ENCODE measurements at places on chromosomes 12 and 14.

GRCh38 chr12:100345020-100345767, 11.7 kb upstream of the SLC17A8 start:
- no peak for DNase-seq

DNA sequence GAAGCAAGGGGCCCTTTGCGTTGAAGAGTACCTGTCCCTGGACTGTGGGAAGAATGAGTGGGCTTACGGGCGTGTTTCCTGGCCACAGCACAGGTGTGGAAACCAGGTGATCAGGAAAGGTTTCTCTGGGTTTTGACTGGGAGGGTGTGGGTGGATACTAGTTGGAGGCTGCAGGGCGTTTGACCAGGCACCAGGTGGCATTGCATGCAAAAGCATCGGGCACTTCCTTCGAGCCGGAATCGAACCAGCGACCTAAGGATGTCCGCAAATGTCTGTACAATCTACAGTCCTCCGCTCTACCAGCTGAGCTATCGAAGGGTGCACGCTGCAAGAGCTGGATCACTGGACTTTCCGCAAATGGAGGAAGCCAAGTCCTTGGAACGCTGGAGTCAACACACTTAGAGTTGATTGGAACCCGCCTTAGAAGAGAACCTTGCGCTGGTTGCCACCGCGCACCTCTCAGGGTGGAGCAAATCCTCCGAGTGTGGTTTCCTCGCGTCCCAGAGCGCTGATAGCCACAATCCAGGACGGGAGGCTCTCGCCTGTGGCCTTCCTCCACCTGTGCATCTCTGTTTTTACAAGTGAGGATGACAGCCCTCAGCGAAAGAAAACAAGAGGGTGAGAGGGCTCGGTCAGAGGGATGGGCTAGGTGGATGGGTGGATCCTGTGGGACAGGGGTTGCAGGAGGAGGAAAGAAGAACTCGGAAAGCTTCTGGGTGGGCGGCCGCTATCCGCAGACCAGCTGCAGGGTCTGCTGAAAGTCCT, 21.2 kb upstream of the RNASE4 start:
- peak; percentile 67 for DNase-seq

DNA sequence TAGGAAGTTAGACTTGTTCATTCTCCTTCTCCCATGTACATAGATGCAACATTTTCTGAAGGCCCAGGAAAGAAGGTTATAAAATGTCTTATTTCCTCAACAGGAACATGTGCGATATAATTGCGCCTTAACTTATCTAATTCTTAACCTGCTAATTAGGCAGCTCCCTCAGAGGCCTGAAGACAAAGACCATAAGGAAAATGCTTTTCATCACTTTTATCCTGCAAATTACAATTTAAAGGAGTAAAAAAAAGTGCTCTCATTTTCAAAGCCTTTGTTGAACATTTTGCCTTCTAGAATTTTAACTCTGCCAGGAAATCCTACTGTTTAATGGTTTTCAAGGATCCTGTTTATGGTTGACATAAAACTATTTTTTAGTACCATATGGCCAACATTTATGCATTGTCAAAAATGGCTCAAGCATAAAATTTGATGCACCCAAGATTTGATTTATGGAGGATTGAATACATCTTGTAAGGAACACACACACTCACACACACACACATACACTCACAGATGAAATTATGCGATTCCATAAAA, 660.4 kb upstream of the TMEM132C start:
- no peak for DNase-seq

- DNase-seq: no peak
Observed at GRCh38 chr14:105169776-105170655, 1.4 kb upstream of the JAG2 start.

DNA sequence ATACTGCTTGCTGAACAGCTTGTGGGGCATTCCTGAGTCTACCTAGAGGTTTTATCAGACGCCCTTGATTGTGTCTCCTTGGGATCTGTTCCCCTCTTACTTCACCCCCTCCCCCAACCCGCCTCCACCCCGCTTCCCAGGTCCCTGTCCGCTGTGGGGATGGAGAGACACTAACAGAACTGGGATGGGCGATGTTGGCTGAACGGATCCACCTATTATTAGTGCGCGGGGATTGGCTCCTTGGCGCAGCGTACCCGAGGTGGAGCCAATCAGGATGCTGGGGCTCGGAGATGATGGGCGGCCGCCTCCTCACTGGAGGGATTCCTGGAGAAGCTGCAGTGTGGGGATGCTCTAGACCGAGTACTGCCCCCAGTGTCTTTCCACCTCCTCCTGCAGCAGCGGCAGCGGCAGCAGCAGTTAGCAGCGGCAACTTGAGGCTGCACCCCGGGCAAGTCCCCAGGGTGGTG, at the start of gene SYT1:
Gene SYT1 (plus strand): TSS at position 372 of the 467 bp plus-strand sequence.
- DNase-seq: no peak

GRCh38 chr12:119151445-119152026, 27.2 kb upstream of the HSPB8 start:
- DNase-seq: no peak

DNA sequence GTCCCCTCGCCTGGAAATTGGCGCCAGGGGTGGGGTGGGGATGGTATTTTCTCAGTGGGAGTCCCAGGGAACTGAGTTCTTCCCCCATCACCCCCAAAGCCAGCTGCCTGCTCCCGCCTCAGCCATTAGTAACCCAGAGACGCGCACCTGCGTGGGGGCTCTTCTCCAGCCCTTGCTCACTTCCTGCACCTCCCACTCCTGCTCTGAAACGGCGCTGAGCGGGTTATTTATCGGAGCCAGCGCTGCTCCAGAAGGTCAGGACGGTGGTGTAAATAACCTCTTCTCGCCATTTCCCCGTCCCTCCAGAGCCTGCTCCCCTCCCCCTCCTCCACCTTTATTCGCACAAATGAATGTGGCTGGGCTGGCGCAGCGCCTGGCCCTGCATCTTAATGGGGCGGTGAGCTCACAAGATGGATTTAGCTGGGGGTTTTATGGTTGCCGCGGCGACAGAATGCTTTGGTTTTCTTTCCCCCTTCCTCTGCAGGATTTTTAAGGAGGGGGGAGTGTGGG, 12.2 kb downstream of the GPR84 start:
- no peak for DNase-seq

GRCh38 chr14:90678846-90679362, 137.3 kb downstream of the TTC7B start:
- DNase-seq: no peak

DNA sequence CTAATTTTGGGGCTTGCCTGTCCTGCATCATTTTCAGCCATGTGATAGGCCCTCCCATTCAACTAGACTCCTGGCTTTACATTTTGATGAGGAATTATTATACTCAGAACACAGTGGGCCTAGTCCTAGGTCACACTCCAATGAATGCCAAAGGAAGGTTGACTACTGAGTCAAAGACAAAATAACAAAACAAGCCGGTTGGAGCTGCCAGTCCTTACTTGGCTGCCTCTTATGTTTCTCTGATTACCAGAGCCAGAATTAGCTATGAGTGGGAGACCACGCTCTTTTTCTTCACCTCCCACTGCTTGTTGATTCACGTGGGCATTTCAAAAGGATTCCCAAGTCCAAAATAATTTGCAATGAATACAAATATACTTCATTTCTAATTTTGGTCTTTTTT, 78.1 kb upstream of the USP44 start:
- DNase-seq: no peak

DNA sequence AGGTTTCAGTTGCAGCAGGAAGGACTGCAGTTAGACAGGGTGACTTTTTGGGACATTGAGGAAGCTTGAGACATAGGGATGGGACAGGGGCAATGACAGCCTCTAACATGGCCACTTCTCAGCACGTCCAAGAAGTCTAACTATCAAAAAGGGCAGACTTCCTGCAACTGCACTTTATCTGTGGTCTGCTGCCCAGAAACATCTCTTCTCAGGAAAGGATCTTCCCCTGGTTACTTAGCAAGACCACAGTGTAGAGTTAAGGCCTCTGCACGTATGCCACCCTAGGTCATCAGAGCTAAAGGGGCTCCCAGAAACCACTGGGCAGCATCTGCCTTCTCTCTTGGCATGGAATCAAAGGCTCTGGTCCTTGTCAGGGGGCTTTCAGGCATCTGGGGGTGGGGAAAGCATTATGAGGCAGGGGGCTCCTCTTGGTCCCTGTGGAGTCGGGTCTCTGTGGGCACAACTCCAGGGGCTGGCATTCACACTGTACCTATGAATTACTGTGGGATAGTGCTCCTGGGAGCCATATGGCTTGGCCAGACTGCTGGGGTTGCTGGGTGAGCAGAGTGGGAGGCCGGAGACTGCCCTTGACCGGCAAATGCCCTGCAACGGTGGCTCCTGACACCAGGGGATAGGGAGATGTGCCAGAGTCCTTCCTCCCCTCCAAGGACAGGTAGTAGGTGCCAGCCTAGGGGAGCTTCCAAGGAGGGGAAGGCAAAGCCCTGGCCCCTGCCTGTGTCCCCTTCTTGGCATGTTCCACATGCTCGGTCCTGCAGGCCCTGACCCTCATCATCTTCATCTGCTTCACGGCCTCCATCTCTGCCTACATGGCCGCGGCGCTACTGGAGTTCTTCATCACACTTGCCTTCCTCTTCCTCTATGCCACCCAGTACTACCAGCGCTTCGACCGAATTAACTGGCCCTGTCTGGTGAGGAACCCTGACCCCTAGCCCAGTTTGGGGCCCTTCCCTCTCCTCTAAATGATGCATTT, 1.0 kb downstream of the CMTM5 start:
- DNase-seq: no peak

DNA sequence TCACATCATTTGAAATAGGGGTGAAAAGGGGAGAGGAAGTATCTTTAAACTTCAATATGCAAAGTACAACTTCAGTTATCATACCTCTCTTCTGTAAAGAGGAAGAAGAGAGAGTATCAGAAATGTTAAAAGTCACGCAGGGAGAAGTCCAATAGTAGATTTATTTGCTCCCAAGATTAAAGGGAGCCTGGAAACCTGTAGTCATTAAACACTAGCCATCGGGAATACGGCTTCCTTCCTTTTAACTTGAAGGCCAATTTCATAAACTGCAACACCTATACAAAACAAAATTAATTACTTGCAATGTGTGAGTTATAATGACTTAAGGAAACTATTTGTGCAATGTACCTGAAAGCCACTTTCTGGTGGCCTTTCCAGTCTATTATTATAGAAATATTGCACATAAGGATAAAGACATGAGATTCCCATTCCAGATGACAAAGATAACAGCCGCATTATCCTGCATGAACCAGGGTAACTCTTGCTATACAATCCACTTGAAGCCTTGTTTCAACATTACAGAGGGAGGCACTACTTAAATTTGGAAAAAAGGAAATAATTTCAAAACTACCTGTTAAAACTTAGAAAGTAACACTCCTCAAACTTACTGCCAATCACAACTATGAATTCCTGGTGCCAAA, 4.6 kb downstream of the BTG1 start:
- DNase-seq: no peak

GRCh38 chr14:94593376-94593748, 12.1 kb downstream of the SERPINA5 start:
- DNase-seq: no peak

DNA sequence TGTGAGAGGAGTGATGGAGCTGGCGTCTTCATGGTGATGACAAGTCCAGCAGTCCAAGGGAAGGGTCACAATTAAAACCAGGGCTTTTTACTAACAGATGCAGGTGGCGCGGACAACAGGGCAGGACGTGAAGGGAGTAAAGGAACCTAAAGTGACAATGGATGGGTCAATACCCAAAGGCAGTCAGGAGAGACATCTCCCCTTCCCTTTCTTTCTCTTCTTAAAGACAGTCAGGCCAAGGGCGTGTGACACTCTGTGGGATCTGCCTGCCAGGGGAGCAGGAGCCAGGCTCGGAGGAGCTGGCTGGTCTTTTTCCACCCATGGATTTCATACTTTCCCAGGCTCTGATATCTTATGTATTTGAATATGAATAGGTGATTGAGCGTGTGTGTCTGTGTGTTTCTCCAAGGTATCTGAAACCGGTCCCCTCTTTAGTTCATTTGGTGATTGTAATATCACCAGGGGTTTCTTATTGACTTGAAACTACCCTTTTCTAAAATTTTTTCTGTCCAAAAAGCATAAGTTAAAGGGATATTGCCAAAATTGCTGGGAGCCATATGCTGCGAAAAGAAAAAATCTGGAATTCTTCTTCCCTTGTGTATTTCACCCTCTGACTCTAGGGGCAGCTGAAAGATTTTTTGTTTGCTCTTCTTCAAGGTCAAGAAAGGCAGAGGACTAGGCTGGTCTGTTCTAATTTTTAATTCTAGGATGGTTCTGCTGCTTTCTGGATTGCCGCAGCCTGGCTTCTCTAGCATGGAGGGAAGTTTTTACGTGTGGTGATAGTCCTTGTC, 61.8 kb downstream of the FBXL14 start:
- DNase-seq: no peak

GRCh38 chr14:92443741-92444140, 69.8 kb upstream of the RIN3 start:
- no peak for DNase-seq

DNA sequence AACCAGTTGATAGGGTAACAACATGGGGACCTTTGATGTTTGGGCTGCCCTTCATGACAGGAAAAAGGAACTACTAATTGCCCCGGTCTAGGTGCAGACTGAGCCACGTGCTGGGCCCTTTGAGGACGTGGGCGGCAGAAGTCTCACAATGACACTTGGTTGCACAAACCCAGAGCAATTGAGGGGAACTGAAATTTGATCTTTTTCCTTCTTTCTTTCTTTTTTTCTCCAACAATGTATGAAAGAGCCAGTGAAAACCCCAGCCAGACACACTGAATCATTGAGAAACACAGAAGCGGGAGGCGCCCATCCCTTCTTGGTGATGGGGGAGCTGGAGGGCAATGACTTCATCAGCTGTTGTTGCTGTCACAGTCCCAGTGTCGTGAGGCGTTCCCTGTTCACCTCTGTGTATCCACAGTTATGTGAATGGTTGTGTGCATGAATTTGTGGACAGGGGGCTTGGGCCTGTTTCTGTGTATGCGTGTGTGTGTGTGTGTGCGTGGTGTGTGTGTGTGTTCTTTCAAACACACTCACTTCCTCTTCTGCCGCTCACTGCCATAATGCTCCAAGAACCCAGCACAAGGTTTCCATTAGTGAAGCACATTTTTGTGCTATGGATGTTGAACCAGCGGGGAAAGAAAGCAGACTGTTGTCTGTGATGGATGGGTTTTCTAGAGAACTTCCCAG, 137.5 kb upstream of the CCND2 start:
- DNase-seq: peak; percentile 37

DNA sequence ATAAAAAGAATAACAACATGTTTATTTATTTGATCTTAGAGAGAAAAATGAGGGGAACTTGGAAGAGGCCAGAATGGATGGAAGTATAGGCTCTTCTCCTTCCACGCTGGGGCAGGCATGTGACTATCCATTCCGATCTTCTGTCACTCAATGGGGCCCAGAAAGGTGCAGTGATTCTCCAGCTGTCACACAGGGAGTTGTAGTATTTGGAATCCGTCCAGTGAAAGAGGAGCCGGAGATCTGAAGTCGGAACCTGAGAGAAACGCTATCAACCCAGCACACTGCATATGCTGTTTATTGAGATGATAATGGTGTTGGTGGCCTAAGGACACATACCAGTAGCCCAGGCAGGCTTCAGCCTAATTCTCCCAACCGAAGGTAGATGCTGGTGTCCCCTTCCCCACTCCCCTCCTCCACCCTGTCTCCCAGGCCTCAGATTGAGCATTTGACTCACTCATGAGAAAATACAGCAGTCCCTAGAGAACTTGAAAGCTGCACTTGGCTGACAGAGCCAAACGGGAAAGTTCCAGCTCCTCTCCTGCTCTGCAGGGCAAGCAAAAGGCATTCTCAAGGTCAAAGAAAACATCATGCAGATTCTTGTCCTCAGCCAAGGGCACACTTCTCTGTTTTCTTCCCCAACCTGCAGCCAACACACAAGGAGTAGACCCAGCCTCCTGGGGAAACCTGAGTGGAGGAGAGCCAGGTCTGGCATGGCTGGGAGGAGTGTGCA, 100.4 kb downstream of the IRF2BPL start:
- no peak for DNase-seq

- DNase-seq: no peak
Observed at GRCh38 chr14:99626041-99626648, 18.8 kb upstream of the HHIPL1 start.

Data from KG1 (cell line).